Memory B cell (primary cell): ENCODE measurements at places on chromosomes 2 and 18.

DNA sequence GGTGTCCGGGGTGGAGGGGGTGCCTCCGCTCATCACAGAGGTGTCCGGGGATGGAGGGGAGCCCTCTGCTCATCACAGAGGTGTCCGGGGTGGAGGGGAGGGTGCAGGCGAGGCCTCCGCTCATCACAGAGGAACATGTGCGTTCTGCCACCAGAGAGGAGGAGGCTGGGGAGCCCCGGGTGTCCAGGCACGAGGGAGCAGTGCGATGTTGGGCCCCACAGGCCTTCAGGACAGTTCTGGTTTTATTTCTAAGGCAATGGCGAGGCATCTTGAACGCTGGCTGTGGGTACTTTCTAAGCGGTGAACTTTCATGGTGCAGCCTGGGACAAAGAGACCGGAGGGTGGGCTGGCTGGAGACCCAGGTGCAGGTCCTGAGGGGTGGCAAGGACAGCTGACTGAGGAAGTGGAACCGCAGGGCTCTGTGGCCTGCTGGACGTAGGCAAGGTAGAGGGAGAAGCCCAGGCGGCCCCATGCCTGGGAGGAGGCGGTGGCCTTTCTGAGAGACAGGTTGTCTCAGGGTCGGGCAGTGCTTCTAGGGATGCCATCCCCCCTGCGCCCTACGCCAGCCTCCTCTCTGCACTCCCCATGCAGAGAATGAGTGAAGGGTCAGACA, 196.6 kb upstream of the SALL3 start:
- no peak for DNase-seq

DNA sequence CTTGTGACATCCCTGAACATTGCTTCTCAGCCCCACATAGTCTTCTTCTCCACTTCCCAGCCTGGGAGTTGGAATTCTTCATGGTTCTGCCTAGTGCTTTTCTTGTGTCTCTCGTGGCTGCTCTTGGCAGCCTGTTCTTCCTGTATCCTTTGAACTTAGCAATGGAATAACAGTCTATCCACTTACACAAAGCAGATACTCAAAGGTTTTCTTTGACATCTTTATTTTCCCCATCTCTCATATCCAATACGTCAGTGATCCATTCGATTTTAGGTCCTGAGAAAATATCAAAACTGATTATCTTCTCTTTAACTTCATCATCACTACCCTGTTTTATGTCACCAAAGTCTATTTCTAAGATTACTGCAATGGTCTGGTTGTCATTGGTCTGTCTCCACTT, 1091.2 kb upstream of the PIK3C3 start:
- no peak for DNase-seq

DNA sequence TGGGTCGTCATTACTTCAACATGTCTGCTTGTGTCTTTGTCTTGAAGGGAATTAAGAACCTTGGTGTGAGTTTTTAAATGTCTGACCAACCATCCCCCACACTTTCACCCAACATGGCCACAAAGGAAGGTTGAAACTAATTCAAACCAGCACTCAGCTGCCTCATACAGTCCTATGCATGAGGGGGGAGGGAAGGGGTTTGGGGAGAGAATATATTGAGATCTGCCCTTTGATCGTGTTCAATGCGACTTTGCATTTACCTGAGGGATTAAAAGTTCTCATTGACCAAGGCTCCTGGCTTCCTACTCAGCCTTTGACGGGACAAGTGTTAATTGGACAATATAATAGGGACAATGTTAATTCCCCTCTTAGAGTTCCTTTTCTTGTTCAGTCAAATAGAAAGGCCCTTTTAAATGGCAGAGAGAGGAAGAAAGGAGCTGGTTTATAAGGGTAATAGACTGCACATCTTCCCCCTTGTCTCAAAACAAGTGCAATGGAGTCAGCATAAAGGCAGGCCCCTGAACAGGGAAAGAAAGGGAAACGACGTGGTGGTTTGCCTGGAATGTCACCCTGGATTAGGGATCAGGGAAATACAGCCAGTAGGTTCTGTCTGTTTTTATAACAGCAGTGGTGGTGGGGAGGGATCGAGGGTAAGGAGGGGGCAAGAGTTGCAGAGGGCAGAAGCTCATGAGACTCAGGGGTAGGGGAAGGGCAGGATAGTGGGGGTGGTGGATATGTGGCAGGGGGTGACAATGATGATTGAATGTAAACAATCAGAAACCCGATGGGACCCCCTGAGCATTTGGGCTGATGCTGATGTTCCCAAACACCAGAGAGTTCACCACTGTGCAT, 198.7 kb downstream of the MYCN start:
- no peak for DNase-seq

DNA sequence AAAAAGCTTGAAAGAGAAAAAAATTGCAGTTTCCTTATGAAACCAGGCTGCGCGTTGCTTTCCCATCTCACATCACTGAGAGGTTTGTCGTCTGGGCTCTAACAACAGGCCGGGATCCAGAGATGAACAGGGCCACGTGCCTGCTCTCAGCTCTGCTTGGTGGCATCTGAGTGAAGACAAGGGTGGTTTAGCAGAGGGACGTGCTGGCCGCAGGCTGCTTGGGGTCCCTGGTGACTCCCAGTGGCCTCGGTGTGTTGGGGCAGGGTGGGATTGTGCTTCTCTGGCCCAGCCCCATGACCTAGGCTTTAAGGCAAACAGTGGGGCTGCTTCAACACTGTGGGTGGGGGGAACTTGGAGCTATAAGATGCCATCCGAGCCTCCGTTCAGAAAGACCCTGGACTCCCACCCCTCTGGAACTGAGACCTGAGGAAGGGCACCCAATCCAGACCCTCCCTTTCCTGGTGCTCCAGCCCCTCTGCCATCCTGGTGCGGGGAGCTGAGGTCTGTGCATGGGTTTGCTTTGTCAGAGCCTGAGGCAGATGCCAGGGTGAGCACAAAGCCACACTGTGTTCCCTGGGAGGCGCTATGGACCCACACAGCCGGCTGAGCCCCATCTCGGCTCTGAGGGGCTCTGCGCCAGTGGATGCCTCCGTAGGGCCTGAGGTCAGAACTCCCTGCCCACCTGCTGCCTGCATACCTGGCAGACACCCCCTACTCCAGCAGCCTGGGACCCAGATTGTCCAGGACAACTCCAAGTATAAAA, 18.4 kb upstream of the HPCAL1 start:
- no peak for DNase-seq

- DNase-seq = no peak
These were observed 229.7 kb upstream of the SP5 start for GRCh38 chr2:170485254-170486026.

DNA sequence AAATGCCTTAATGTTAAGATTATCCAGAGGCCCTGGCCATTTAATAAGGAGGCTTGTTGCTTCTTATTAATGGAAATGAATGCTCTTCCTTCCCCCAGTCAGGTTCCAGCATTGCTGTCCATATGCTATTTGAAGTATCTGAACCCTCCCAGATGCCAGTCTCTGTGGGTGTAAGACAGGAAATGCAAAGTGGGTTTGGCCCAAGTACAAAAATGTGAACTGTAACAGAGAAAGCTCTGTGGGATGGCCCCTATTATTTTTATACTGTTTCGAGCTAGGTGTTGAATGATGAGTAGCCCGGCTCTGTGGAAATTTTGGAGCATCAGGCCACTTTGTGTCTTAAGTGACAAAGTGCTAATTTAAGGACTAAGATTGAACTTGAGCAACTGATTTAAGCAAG, 141.0 kb downstream of the UXS1 start:
- no peak for DNase-seq

DNA sequence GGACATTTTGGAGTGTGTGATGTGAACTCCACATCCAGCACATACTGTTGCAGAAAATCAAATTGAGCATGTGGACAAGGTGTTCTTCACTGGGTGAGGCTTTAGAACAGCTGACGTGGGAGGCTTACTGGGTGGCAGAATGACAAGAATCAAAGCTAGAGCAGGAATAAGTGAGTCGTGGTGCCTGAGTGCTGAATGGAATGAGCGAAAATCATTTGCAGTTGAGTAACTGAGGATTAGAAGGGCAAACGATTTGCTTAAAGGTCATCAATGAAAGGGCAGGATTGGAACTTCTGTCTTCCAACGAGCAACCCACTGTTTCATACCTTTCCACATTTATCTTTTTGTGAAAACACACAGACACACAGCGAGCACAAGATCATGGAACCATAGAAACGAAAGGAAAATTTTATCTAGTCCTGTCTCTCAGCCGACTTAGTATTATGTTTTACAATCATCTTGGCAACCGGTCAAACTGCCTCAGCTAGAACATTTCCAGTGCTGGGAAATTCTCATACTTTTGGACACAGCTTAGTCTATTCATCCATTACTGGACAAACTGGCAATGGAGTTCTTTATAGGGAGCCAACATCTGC, 7.2 kb upstream of the DAW1 start:
- no peak for DNase-seq

GRCh38 chr2:188984065-188984491, 9.9 kb downstream of the COL3A1 start:
- no peak for DNase-seq

GRCh38 chr2:39620067-39620466, 45.6 kb upstream of the TMEM178A start:
- DNase-seq = no peak

DNA sequence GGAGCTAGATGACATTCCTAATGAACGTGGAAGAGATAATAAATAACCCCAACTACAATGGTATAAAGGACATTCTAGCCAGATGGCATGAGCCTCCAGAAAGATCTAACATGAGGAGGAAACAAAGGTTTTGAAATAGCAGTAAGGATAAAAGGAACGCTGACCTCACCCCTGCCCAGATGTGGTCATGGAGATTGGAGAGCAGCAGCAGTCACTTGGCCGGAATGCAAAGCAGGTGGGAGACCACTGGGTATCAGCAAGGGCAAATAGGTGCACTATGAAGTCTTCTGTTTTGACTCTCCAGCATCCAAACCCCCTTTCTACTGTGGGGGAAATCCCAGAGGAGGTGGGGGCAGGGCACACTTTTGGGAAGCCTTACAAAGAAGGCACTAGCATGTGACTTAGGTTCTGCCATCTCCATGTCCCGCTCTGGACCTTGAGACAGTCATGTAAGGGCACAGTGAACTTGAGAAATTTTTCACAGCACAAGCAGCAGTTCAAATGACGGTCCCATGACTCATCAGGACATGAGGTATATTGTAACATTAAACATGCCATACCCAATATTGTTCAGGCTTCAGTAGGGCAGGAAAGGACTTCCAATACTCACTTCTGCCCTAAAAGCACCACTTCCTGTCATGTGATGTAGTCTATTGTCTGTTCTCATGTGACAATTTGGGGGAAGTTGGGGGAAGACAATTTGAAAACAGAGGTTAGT, 55.2 kb downstream of the METTL4 start:
- DNase-seq = no peak

GRCh38 chr2:99404797-99405669, 67.8 kb downstream of the EIF5B start:
- DNase-seq = no peak

- no peak for DNase-seq
These were observed 209.7 kb upstream of the COPS8 start for GRCh38 chr2:236875906-236876505.

GRCh38 chr2:121662656-121663055, 13.4 kb upstream of the CLASP1 start:
- DNase-seq = no peak

DNA sequence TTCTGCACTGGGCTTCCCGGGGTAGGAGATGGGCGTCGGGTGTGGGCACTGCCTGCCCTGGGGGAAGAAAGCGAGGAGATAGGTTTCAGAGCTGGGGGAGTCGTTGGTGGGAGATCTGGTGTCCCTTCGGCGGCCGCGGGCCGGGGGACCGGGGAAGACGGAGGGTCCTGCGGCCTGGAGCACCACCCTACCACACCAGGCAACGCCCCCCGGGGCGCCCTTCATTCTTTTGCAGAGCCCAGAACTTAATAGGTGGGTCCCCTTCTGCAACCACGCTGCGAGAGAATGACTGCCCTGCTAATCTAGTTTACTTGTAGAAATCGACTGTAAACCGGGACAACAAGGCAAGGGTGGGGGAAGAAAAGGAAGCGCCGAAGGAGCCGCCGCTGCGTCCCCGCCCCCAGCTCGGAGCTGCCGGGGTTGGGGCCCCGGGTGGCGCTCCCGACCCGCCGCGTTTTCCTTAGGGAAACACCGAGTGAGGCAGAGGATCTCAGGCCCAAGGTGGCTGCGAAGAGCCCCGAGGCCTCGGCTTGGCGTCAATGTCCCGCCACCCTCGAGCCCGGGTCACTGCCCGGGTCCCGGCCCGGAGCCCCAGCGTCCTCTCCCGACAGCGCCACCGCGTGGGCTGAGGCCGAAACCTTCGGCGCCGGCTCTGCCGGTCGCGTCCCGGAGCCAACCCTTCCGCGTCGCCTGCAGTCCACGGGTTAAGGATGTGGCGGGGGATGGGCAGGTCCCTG, 5.4 kb upstream of the SATB2 start:
- peak; percentile 48 for DNase-seq

GRCh38 chr2:237474442-237474911, 12.6 kb upstream of the MLPH start:
- no peak for DNase-seq

DNA sequence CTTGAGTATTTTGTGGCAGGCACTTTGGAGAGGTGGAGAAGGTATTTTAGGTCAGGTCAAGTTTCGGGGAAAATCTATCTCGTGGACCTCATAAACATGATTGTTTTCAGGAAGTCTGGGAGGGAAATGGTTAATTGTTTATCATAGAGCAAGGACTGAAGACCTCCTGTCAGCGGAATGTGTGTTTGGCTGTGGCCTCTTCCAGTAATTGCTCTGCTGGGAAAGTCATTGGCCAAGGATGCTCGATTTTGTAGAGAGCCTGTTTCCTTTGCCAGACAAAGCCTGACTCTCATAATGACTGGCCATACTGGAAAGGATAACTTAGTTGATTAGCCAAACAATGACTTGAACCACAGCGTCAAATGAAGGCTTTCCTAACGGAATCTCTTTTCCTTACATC, 30.0 kb downstream of the IL1R2 start:
- DNase-seq = no peak

DNA sequence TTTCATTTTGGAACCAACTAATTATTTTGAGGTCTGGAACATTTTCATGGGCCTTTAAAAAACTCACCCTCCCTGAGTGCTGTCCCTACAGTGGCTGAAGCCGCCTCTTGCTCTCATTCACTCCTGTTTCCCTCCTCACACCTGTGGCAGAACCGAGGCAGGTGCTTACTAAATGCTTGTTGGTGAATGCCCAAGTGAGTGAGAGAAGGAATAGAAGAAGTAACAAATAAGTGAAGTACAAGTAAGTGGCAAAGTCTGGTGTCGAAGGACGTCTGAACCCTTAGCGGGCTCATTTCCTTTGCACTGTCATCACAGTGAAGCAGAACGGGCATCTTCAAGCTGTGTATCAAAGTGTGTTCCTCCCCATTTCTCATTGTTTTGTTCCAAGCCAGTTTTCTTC, 135.2 kb downstream of the RHBDD1 start:
- peak; percentile 13 for DNase-seq

DNA sequence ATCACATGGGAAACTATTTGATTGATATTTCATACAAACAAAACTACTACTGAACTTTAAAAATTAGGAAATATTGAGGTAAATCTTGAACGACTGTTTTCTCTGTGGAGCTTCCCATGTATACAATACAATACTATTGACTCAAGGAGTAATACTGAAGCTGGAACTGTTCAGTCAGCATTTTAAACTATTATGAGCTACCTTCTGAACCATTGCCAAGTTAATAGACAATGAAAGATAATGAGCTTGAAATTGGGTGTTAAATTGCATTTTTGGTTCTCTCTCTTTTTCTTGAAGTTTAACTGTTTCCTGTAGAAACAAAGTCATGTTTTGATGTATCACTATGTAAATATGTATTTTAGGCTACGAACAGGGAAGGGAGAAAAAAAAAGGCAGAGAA, 569.2 kb downstream of the ZEB2 start:
- no peak for DNase-seq
